ENCODE measurements at places on chromosomes 5 and 9.

GRCh38 chr5:101806410-101806809, 489.7 kb downstream of the SLCO4C1 start:
- DNase-seq = no peak

GRCh38 chr5:32687499-32687831, 23.7 kb upstream of the NPR3 start:
- no peak for DNase-seq

- no peak for DNase-seq
These were observed 326.6 kb downstream of the MARCHF11 start for GRCh38 chr5:15852949-15853348.

- DNase-seq = no peak
These were observed 92.8 kb upstream of the ADAMTS2 start for GRCh38 chr5:179438011-179438441.

DNA sequence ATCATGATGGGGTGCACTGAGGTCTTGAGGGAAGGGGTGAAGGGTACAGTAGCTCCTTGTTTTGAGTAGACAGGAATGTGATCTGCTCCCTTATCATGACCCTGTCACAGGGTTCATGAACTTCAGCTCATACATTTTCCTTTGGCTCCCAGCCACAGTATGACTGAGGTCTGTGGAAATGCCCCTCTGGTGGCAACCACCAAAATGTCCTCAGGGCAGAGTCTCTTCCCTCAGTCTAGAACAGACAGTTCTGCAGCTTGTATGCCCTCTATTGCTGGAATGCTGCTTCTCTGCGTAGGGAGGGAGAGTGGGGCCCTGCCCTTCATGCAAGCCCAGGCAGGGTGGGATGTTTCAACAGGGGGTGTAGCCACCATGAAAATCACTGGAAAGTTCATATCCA, 53.8 kb upstream of the SNCAIP start:
- no peak for DNase-seq

DNA sequence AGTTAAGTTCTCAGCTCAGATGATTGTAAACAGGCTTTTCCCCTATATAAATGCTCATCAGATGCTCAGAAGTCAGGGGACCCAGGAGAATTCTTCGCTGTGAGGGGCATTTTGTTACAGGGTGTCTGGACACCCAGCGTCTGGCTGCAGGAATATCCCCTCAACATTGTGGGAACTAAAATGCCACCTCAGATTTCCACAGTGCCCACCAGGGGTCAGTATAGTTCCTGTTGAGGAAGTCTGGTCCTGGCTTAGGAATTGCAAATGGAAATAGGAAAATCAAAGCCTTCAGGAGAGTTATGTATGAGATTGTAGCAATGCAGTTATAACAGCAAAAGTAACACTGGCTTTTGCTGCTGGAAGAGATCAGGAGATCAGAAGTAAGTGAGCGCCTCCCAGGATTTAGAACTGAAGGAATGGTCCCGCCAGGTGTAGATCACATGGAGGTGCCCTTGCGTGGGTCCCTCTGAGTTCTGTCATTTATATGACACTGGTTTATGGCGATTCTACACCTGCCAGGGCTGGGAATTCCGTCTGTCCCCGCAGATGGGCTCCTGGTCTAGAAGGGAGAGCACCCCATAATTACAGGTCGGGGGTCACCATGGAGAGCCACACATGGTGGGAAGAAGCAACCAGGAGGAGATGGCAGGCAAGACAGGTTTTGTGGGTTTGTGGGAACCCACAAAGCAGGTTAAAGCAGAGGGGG, 47.1 kb upstream of the CTSL start:
- DNase-seq = peak; percentile 77

DNA sequence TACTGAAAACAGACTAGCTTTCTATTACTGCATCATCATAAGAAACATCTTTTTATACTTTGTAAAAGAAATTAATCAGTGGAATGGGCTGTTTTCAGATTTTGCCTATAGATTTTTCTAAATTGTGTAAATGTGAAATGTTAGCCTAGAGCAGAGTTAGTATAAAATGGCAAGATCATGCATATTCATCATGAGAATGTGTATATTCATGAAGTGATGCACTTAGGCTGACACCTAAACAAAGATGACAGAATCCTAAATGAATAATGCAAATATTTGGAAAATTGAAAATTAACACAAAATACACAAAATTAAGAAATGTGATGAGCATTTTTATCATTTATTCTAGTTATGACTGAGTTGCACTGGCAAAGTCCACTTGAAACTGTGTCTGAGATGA, 57.2 kb downstream of the SPTLC1 start:
- no peak for DNase-seq

Measured in pons (tissue), 1 donor.